ENCODE measurements at places on chromosomes 2 and 18.

- no peak for DNase-seq
Observed at GRCh38 chr2:162058973-162059668, 14.9 kb downstream of the DPP4 start.

- DNase-seq, result peak; percentile 97
Observed at GRCh38 chr2:64751286-64752260, 97.9 kb upstream of the SERTAD2 start.

GRCh38 chr2:218880102-218880858 lies at the start of gene WNT10A:
Gene WNT10A, plus strand, starts transcription at chr2:218880852. Its CDS starts 144 bp downstream, at chr2:218880996.
- peak; percentile 93 for DNase-seq

DNA sequence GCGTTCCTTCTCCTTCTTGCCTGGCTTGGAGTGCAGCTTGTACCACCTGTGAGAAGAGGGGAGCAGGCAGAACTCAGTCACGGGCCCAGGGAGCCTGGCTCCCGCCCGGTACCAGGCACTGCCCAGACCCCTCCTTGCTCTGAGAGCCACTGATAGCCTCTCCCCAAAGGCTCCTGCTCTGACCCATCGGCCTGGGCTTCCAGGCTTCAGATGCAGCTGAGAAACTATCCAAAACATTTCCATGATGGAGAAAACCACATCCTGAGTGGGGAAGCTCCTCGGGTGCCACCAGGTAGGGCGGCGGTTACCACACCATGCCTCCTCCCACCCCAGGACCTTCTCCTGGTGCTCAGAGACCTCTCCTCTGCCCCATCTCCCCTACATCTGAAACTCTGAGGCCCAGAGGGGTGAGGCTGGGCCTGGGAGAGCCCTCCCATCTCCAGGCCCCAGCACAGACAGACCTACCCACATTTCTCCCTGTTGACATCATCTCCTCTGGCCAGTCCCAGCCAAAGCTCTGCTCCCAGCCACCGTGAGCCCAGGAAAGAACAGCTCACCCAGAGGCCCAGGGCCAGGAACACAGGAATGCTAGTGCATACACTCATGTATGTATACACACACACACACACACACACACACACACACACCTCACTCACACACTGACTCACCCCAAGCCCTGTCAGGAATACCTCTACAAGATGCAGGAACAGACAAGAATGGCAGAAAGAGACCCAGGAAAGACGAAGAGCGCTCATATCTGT lies 17.9 kb upstream of the SFXN5 start:
- no peak for DNase-seq

DNA sequence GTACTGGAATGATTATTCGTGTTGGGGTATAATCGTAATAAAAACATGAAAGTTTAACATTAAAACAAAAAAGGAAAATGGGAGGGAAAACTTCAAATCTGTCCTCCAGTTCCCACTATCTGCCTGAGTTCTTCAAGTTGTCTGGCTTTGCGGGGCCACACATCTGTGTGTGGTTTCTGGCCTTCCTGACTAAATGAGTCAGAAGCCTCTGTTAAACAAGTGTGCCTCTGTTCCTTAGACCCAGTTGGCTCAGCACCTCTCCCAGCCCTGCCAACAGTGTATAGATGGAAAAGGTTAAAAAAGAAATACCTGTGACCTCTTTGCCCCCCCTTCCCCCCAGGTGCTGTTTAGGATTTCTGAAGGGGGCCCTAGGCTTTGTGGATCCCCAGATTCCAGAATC lies 30.2 kb downstream of the XDH start:
- DNase-seq, result no peak

GRCh38 chr2:173644146-173644545 lies 289.5 kb downstream of the CDCA7 start:
- DNase-seq, result no peak

DNA sequence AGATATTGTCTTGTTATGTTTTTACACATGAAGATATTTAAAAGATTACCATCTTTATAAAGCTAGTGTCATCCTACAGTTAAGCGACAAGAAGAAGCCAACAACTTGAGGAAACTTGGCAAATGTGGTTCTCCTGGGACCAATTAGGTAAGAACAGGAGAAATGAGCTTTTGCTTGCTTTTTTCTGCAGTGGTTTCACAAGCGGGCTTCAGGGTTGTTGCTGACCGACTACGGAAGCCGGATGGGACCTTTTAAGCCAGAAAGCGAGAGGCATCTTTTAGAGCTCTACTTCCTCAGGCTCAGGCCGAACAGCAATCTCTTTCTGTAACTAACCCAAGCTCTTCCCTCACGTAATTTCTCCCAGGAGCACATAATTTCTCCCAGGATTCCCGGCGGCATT lies 256.5 kb downstream of the CNTNAP5 start:
- no peak for DNase-seq

GRCh38 chr2:107412981-107413380 lies 413.7 kb upstream of the RGPD4 start:
- DNase-seq, result no peak

DNA sequence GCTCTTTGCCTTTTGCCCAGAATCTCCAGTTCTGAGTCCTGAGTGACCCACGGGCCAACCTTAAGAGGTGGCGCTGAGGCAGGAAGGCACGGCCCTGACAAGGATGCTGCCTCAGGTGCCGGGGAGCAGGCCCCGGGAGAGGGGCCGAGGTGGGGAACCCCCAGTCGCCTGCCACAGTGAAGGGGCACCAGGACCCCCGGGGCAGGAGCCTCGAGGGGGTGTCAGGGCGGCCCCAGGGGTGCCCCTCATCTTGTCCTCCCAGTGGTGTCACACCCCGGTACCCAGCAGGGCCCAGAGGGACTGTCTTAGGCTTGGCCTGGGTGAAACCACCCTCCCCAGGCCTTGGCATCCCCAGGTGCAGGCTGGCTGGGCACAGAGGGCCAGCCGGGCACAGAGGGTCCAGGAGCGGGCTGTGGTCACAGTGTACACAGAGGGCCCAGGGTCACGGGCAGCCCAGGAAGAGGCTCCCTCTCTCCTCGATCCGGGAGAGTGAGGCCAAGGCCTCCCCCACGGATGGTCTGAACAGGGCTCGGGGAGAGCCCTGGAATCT lies 1.0 kb downstream of the PDCD1 start:
- DNase-seq, result no peak
